ENCODE measurements at places on chromosomes 16 and 17.

GRCh38 chr17:27082023-27082774, 211.7 kb upstream of the WSB1 start:
- DNase-seq: no peak

GRCh38 chr17:16189791-16190348, 25.5 kb downstream of the NCOR1 start:
- DNase-seq: no peak

GRCh38 chr16:11570258-11570657, 16.5 kb downstream of the LITAF start:
- DNase-seq: no peak

DNA sequence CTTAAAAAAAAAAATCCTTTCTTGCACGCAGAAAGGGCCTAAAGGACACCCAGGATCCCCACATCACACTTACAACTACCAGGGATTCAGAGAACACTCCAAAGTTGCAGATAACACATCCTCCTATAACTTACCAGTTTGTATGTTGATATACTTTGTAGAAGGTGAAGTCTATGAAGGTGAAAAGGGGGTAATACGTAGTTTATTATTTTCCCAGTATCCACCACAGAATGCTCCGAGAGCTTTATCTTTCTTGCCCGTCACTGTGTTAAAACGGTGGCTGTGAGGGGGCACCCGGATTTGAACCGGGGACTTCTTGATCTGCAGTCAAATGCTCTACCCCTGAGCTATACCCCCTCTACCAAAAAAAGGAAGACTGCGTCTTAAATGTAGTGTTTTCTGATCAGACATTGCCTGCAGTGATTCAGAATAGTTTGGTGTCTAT, 7.9 kb upstream of the RPL23 start:
- peak; percentile 63 for DNase-seq

DNA sequence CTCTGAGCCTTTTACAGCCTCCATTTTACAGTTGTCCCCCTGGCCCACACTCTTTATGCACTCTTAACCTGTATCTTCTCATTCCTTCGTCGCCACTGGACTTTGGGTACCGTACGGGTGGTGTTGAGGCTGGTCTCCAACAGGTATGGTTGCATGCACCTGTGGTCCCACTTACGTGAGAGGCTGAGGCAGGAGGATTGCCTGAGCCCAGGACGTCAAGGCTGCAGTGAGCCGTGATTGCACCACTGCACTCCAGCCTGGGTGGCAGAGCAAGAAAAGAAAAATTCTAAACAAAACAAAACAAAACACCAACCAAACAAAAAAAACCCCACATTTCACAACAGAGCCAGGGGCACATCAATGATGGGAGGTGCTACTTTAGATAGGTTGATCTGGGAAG, 14.4 kb upstream of the TMEM98 start:
- no peak for DNase-seq

DNA sequence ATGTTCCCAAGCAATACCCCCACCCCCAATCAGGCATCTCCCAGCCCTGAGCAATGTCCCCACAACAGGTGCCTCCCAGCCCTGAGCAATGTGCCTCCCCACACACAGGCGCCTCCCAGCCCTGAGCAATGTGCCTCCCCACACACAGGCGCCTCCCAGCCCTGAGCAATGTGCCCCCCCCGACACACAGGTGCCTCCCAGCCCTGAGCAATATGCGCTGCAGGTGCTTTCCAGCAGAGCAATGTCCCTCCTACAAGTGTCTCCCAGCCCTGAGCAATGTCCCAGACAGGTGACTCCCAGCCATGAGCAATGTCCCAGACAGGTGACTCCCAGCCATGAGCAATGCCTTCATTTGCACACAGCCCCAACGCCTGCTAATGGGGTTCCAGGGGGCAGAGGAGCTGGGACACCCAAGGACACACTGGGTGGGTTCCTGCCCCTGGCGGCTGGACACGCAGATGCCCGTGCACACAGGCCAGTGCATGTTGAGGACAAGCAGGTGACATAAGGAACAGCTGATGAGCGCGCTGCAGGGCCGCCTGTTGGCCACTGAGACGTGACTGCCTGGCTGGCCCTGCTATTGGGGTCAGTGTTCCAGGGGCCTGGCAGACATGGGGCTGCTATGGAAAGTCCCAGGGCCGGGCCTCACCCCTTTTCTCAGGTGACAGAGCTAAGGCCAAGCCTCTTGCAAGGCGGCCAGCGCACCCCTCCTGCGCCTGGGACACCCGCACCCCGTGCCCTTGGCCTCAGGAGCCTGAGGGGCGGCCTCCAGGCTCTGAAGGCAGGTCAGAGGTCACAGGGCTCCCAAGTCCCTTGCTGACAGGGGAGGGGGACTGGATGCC, 26.9 kb upstream of the PABPN1L start:
- no peak for DNase-seq

- DNase-seq: no peak
Measured at GRCh38 chr16:23484510-23485256, 25.6 kb downstream of the GGA2 start.

- DNase-seq: no peak
Measured at GRCh38 chr16:31475946-31476302, 4.0 kb downstream of the TGFB1I1 start.

GRCh38 chr16:85554114-85554888, 58.8 kb upstream of the GSE1 start:
- peak; percentile 69 for DNase-seq

GRCh38 chr16:28495098-28495793, 803 bp downstream of the APOBR start:
- no peak for DNase-seq

- DNase-seq: no peak
Measured at GRCh38 chr17:76532072-76532651, 5.3 kb downstream of the CYGB start.

DNA sequence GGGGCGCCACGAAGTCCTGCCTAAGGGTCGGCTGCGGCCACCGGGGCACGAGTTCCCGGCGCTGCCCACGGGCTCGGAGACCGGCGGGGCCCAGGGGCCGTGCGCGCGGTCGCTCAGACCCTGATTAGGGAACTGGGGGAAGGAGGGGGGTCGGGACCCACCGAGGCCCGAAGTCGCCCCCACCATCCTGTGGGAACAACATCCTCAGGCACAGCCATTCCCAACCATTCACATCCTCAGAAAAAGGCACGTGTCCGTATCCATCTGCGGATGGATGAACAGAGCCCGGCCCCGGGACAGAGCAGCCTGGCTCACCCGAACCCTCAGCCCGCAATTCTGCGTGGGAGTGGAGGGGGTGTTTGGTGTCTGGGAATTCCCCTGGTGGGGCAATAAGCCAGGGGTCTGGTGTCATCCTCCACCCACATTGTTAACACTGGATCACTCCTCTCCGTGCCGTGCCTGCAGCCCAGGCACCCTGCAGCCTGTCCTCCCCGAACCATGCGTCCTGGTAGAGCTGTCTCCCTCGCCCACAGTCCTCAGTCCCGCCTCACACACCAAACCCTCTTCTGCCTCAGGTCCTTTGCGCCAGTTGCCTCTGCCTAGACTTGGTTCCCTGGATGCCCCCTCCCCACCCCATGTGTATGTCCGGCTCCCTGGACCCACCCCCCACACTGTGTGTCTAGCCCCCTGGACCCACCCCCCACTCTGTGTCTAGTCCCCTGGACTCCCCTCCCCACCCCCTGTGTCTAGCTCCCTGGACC, 789 bp upstream of the CCDC57 start:
- peak; percentile 52 for DNase-seq

GRCh38 chr16:82055117-82055516, 20.1 kb downstream of the HSD17B2 start:
- DNase-seq: no peak

GRCh38 chr17:57665128-57665527, 80.0 kb downstream of the CCDC182 start:
- peak; percentile 66 for DNase-seq

DNA sequence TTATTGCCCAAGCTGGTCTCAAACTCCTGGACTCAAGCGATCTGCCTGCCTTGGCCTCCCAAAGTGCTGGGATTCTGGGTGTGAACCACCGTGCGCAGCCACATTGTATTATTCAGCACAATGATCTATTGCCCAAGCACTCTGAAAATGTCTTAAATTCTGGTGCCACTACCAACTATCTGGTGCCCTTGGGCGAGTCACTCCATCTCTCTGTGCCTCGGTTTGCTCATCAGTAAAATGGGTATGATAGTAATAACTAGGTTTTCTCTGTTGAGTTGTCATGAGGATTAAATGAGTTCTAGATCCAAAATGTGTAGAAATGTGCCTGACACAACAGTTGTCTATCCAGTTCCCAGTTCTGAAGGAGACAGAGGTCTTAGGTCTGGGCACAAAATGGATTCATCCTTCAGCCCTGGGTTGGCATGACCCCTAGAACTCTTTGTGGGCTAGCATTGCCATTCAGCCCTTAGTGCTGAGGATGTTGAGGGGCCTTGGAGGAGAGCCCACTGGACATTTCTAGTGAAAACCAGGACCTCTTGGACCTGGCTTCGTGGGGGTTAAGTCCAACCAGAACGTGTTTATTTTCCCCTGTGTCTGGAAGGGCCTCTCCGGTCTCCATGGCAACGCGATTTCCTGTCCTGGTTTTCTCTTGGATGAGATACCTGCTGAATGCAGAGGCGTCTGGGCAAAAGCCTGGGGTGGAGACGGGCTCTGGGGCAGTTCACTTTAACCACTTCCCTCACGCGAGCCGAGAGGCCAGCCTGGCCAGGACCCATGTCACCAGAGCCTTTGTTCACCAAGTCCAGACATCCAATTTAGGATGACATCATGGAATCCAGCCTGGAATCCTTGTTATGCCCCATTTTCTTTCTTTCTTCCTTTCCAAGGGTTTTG, 43.7 kb upstream of the TNRC6A start:
- DNase-seq: peak; percentile 49

GRCh38 chr17:4536742-4537411, 18.3 kb downstream of the MYBBP1A start:
- no peak for DNase-seq

DNA sequence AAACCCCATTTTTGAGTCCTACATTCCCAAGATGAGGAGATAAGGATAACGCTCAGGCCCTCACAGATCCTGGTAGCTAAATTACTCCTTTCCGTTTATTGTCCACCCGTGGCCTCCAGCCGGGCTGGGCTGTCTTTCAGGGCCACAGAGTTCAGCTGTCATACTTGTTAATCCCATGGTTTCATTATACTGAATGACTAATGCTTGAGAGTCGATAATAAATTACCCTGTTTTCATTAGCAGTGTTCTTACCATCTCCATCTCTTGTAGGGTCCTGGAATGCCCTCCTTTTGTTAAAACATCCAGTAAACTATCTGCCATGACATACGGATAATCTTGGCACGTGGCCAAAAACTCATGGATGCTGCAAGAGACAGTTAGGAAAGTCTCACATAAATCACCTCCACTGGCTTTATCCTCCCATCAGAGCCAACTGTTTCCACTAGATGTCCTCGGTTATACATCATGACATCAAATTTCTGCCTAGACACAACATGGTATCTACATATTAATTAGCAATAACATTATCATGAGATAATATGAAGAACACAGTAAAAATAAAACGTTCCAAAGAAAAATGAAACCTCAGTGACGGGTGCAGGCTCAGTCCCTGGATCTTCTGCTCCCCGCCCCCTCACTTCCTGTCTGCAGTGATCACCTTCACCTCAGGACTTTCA, 45.3 kb downstream of the BRD7 start:
- peak; percentile 14 for DNase-seq

GRCh38 chr16:56632156-56632847, at the start of gene MT1M:
MT1M (plus strand) TSS chr16:56632659; CDS start chr16:56632732, 73 bp downstream.
- DNase-seq: peak; percentile 32

DNA sequence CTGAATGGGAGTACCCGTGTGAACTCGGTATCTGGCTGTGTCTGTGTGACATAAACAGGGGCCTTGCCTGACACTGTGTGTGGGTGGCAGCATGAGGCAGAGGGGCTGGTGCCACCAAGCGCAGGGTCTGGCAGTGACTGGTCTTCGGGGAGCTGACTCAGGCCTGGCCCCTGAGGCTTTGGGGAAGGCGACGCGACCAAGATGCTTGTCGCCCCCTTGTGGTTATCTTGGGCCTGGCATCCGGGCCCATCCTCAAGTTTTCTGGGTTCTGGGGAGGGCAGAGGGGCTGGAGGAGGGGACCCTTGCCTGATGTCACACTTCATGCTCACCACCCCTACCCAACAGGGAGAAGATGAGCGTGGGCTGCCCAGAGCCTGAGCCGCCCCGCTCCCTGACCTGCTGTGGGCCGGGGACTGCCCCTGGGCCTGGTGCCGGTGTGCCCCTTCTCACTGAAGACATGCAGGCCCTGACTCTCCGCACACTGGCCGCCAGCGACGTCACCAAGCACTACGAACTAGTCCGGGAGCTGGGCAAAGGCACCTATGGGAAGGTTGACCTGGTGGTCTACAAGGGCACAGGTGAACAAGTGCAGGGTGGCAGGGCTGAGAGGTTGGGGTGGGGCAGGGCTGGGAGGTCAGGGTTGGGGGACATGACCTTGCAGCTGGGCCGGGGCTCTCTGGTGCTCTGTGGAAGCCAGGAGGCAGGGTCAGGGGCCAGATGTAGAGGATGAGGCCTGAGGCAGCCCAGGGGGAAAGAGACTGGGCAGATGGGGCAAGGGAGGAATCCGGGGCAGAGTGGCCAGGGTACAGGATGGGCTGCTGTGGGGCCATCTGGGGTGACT, 24.9 kb downstream of the SBK1 start:
- peak; percentile 43 for DNase-seq

DNA sequence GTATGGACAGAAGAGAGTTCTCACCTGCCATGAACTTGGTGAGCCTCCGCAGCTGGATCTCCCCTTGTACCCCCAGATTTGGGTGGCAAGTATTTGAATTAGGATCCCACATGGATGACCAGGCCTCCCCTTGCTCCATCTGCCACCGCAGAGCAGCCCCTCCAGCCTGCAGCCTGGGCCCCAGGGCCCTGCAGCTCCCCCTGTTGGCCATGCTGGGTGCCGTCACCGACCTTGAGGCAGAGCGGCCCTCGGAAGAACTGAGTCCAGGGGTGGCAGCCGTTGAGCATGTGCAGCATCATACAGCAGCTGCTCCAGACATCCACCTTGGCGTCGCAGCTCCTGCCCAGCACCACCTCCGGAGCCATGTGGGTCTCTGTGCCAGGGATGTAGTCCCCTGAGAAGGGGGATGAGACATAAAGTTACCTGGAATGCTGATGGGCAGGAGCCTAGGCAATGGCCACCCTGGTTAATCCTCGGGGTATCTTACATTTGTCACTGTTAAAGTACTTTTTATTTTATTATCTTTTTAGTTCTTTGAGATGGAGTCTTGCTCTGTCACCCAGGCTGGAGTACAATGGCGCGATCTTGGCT, 9.0 kb upstream of the SPATA32 start:
- DNase-seq: no peak

Data from NCI-H146 (cell line).